ENCODE measurements at places on chromosomes 11 and 22.

DNA sequence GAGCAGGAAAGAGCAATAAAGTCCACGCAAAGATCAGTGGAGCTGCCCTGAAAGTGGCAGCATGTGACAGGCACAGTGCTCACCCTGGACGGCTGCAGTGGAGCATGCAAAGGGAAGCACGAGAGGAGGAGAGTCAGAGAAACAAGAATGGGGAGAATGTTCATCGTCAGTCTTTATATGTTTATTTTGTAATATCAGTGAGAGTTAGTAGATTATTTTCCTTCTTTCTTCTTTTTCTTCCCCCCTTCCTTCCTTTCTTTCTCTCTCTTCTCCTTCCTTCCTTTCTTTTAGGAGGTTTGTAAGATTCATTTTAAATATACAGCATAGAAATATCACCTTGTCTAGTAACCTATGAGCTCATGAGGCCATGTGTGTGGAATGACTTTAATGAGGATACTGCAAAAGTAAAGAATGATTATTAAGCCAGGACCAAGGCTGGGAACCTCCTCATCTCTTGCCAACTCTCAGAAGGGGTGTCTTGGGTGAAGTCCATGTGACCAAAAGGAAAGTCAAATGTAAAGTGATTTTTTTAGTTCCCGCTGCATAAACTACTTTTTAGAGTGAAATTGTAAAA is 321.1 kb downstream of the AASDHPPT start:
- no peak overlapping the region for H3K4me3 ChIP-seq
- H3K4me1 ChIP-seq = peaks cover 10% of the 10 kb centered on the region
- no peak overlapping the region for H3K27ac ChIP-seq
- DNase-seq = no peak
- no peaks in the 10 kb centered on the region for H3K27me3 ChIP-seq

- H3K36me3 ChIP-seq = no peaks in the 10 kb centered on the region
- no peaks in the 10 kb centered on the region for H3K27me3 ChIP-seq
- no peak overlapping the region for H3K27ac ChIP-seq
- no peaks in the 10 kb centered on the region for H3K4me1 ChIP-seq
- no peak for DNase-seq
- no peak overlapping the region for H3K4me3 ChIP-seq
Measured at GRCh38 chr11:103963648-103964047, 72.8 kb upstream of the DDI1 start.

DNA sequence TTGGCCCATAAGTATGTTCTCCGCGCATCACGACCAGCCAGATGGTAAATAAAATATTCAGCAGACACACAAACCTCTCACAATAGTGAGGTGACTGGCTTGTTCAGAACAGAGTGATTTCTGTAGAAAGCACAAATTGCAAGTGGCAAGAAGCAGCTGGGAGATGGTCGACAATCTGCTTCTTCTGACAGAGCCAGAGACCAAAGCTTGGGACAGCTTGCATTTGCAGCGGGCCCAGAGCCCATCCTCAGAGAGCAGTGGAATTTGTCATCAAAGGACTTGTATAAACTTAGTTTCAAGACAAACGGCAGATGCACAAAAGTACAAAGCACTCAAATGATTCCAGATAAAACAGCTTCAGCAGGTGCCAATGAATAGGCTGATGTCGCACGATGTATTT is 7.6 kb upstream of the GALNT18 start:
- no peaks in the 10 kb centered on the region for H3K4me1 ChIP-seq
- peaks cover 29% of the 10 kb centered on the region for H3K27me3 ChIP-seq
- no peak overlapping the region for H3K4me3 ChIP-seq
- no peaks in the 10 kb centered on the region for H3K36me3 ChIP-seq

DNA sequence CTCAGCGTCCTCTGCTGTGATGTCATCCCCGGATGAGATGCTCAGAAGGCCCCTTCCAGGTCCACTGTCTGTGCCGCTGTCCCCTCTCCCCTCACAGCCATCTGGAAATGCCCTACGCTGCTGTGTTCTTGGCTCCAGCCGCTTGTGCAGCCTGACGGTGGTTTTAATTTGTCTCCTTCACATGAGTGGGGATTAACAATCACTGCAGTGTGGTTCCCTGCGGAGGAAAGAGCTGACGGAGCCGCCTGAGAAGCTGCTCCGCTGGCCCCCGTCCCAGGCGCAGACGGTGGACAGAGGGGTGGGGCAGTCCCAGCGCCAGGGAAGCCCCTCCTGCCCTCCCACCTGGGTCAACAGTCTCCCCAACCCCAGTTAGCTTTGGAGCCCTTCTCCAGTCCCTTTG is 67.5 kb upstream of the PHF21B start:
- H3K4me3 ChIP-seq = no peak overlapping the region
- H3K27me3 ChIP-seq = peaks cover 60% of the 10 kb centered on the region
- DNase-seq = no peak
- no peaks in the 10 kb centered on the region for H3K36me3 ChIP-seq

DNA sequence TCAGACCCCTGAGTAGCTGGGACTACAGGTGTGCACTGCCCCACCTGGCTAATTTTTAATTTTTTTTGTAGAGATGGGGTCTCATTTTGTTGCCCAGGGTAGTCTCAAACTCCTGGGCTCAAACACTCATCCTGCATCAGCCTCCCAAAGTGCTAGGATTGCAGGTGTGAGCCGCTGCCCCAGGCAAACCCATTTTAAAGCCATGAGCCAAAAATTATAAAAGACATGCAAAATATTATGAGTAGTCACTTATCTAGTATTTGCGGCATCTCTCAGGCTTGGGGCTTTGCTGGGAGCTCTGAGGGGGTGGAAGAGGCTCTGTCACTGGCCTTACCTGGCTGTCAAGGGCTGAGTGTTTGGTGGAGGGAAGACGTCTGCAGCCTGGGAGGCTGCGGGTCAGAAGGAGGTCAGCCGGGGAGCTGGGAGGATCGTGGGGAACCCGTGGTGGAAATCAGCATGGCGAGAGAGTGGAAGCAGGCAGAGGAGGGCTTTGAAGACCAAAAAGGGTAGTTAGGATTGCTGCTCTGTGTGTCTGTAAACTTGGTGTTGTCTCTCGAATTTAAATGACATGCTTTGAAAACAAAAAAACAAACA is 69.1 kb upstream of the PARVG start:
- DNase-seq = no peak
- H3K4me3 ChIP-seq = no peak overlapping the region
- H3K4me1 ChIP-seq = peaks cover 5% of the 10 kb centered on the region
- H3K36me3 ChIP-seq = no peaks in the 10 kb centered on the region
- H3K27ac ChIP-seq = peak overlapping the region; percentile 53

GRCh38 chr11:64089493-64089892 is 53.8 kb downstream of the FLRT1 start:
- peaks cover 4% of the 10 kb centered on the region for H3K27me3 ChIP-seq
- no peak overlapping the region for H3K4me3 ChIP-seq
- no peak overlapping the region for H3K27ac ChIP-seq
- H3K36me3 ChIP-seq = no peaks in the 10 kb centered on the region
- no peak for DNase-seq
- H3K4me1 ChIP-seq = peaks cover 17% of the 10 kb centered on the region

DNA sequence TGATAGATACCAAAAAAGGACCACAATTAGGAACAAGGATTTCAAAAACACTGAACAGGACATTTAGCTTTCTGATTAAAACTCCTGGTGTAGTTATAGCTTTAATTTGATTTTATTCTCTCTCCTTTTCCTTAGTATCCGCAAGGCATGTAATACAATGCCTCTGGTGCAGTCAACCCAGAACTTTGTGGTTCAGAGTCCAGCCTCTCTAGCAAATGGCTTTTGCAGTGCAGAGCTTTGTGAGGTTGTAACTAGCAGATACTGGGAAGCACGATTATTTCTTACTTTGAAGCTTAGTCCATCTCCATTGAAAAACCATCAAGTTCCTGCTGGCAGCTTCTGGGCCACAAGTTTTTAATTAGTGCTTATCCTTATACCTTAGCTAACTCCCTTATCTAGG is 79.8 kb downstream of the GRIA4 start:
- no peak overlapping the region for H3K4me3 ChIP-seq
- peaks cover 2% of the 10 kb centered on the region for H3K4me1 ChIP-seq
- no peak for DNase-seq
- no peaks in the 10 kb centered on the region for H3K36me3 ChIP-seq
- no peak overlapping the region for H3K27ac ChIP-seq
- no peaks in the 10 kb centered on the region for H3K27me3 ChIP-seq

- no peak overlapping the region for H3K27ac ChIP-seq
- no peak overlapping the region for H3K4me3 ChIP-seq
- H3K4me1 ChIP-seq = no peaks in the 10 kb centered on the region
- H3K27me3 ChIP-seq = peaks cover 34% of the 10 kb centered on the region
- no peak for DNase-seq
Measured at GRCh38 chr22:22769434-22770279, 118.0 kb upstream of the IGLL5 start.

GRCh38 chr22:46929710-46930204 is 167.3 kb downstream of the TBC1D22A start:
- no peak overlapping the region for H3K27ac ChIP-seq
- peaks cover 12% of the 10 kb centered on the region for H3K36me3 ChIP-seq
- no peak overlapping the region for H3K4me3 ChIP-seq
- DNase-seq = no peak
- peaks cover 4% of the 10 kb centered on the region for H3K4me1 ChIP-seq

GRCh38 chr11:64598797-64599697 is 8.0 kb downstream of the SLC22A12 start:
- H3K36me3 ChIP-seq = no peaks in the 10 kb centered on the region
- H3K27ac ChIP-seq = peak overlapping the region; percentile 33
- peaks cover 5% of the 10 kb centered on the region for H3K27me3 ChIP-seq
- DNase-seq = no peak
- no peaks in the 10 kb centered on the region for H3K4me1 ChIP-seq

- DNase-seq = no peak
Measured at GRCh38 chr22:26524870-26525269, 12.6 kb upstream of the TFIP11 start.

DNA sequence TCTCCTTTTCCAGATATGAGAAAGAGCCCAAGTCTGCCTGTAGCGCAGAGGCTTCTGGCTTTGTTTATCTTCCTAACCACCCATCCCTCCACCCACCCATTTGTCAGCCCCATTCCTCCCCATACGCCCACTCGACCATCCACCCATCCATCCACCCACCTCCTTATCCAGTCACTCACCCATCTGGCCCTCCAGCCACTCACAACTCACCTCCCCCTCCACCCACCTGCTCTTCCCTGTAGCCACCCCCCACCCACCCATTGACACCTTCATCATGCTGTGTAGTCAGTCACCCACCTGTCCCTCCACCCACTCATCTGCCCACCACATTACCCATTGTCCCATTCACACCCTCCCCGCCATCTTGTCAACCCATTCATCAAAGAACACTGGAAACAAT is 5.5 kb downstream of the CST6 start:
- H3K27me3 ChIP-seq = peaks cover 15% of the 10 kb centered on the region
- H3K27ac ChIP-seq = no peak overlapping the region
- H3K36me3 ChIP-seq = no peaks in the 10 kb centered on the region
- DNase-seq = no peak

GRCh38 chr11:76628408-76628947 is 42.1 kb downstream of the LRRC32 start:
- H3K27ac ChIP-seq = no peak overlapping the region
- H3K4me1 ChIP-seq = peaks cover 7% of the 10 kb centered on the region
- no peaks in the 10 kb centered on the region for H3K36me3 ChIP-seq
- no peak for DNase-seq

DNA sequence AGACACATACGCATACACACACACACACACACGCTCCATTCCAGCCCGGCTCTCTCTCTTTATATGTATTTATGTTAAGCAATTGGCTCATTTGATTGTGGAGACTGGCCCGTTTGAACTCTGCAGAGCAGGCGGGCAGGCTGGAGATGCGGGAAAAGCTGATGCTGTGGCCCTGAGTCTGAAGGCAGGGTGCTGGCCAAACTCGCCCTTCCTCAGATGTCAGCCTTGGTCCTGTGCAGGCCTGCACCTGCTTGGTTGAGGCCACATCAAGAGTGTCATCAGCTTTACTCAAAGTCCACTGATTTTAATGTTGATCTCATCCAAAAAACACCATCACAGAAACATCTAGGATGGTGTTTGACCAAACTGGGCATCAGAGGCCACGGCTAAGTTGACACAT is 569.3 kb downstream of the TBC1D22A start:
- H3K27me3 ChIP-seq = no peaks in the 10 kb centered on the region
- no peaks in the 10 kb centered on the region for H3K4me1 ChIP-seq
- H3K4me3 ChIP-seq = no peak overlapping the region
- H3K27ac ChIP-seq = no peak overlapping the region
- DNase-seq = no peak

DNA sequence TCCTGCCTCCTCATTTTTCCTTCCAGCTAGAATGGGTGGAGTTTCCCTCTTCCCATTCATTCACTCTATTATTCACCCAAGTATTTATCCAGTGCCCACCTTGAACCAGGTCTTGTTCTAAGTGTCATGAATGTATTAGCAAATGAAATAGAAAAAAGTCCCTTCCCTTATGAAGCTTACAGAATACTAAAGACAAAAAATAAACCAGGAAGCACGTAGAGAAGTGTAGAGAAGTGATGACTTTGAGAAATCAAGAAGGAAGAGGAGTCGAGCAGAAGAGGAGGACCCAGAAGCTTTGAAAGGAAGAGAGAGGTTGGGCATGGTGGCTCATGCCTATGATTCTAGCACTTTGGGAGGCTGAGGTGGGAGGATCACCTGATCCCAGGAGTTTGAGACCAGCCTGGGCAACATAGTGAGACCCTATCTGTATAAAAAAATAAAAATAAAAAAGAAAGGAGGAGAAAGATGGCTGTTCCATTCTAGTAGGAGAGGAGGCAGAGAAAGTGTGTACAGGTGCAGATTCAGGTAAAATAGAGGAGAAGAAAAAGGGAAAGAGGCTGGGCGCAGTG is 17.1 kb upstream of the SYVN1 start:
- no peaks in the 10 kb centered on the region for H3K36me3 ChIP-seq
- no peaks in the 10 kb centered on the region for H3K4me1 ChIP-seq
- no peak overlapping the region for H3K27ac ChIP-seq

DNA sequence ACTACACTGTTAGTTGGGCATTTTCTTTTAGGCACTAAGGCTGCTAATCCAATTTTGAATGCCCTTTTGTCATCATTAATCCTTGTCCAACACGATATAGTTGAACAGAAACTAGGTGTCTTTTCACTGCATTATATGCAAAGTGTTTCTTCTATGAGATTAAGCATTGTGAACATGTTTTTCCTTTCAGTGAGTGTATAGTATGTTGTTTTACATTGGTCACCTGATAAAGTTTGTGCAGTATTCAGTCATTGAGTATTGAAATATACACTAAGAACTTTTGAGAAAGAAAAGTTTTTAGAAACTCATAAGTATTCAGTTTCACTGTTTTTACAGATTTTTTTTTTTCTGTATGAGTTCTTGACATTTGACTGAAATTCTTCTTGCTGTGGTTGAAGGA is 59.0 kb downstream of the ZC3H12C start:
- peaks cover 6% of the 10 kb centered on the region for H3K36me3 ChIP-seq
- H3K4me3 ChIP-seq = no peak overlapping the region
- no peak overlapping the region for H3K27ac ChIP-seq
- H3K4me1 ChIP-seq = peaks cover 2% of the 10 kb centered on the region
- H3K27me3 ChIP-seq = no peaks in the 10 kb centered on the region
